ENCODE measurements at places on chromosomes 7 and 10.

DNA sequence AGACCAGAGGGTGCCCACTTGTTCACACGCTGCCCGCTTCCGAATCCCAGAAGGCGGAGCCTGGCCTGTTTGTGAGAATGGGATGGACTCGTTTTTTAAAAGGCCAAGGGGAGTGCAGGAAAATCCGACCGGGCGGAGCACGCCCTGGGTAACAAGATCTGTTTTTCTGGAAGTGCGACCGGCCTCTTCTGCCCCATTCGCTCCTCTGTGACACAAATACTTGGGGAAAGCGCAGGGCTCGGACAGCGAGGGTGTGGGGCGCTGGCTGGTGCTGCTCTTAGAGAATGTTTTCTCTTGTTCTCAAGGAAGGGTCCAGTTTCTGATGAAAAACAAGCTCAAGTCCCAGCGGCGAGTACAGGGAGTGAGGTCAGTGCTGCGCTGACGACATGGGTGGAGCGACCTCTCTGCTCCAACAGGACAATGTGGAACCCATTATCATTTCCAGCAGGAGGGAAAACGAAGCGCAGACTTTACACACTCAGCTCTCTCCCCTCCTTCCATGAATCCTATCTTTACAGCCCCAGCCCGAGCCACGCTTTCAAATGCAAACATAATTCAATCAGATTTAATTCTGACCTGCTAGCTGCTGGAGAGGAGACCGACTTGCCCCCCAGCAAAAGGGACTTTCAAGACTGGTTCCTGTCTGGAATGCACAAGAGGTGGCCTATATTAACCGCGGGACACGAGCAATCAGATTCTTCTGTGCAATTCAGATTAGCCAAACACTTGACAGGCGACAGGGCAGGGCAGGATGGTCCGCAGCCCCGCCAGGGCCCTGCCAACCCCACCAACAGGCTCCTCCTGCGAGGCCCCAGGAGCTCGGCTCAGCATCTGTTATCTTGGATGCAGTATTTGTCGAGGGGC lies 1.1 kb downstream of the RADIL start:
- DNase-seq: peak; percentile 55

- DNase-seq: no peak
Measured at GRCh38 chr10:132642732-132643008, 105.1 kb downstream of the INPP5A start.

GRCh38 chr10:21087476-21087875 lies 190.4 kb upstream of the NEBL start:
- no peak for DNase-seq

- no peak for DNase-seq
Measured at GRCh38 chr10:6002809-6003510, 25.6 kb upstream of the IL15RA start.

GRCh38 chr7:135232720-135233119 lies 918 bp upstream of the STRA8 start:
- no peak for DNase-seq

GRCh38 chr7:124030964-124031363 lies 1.9 kb downstream of the TMEM229A start:
- DNase-seq: no peak

- no peak for DNase-seq
Measured at GRCh38 chr7:40531956-40532355, 397.2 kb downstream of the SUGCT start.

DNA sequence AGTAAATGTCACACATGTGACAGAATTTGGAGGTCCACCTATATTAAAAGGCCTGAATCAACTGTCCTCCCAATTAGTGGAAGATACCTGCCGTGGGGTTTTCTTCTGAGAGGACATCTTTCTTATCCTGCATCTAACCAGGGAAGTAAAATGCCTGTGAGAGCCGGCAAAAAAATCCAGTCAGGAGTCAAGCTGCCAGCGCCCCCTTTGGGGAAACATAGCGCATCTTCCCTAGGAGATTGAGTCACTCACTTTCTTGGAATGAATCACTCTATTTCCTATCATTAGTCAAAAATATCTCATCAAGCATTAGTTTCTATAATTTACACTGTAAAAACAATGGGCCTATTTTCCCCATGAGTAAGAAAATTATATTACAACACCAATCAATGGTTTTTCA lies 66.4 kb upstream of the ANK3 start:
- no peak for DNase-seq

DNA sequence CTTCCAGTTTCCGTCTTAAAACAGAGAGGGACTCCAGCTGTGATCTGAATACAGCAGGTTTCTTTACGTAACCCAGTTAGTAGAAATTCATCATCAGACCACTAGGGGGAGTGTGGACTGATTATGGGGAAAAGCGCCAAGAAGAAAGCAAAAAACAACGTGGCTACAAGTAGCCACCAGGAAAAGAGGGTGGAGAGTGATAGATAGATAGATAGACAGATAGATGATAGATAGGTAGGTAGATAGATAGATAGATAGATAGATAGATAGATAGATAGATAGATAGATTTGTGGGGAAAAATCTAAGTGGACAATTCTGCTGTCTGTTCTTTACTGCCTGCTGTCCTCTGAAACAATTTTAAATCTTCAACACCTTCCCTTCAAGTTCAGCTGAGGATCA lies 12.7 kb upstream of the AKR1B10 start:
- peak; percentile 84 for DNase-seq

- no peak for DNase-seq
Measured at GRCh38 chr7:122136078-122136477, 8.0 kb downstream of the AASS start.
